ENCODE measurements at places on chromosomes 1 and 21.

GRCh38 chr1:163013826-163014600, 55.1 kb upstream of the RGS4 start:
- peak; percentile 33 for DNase-seq

- DNase-seq = no peak
Measured at GRCh38 chr1:36087233-36088123, 1.2 kb upstream of the ADPRS start.

GRCh38 chr1:58699011-58699762, 675 bp downstream of the MYSM1 start:
- DNase-seq = no peak

GRCh38 chr21:42079939-42080787, 9.0 kb downstream of the UMODL1 start:
- no peak for DNase-seq

DNA sequence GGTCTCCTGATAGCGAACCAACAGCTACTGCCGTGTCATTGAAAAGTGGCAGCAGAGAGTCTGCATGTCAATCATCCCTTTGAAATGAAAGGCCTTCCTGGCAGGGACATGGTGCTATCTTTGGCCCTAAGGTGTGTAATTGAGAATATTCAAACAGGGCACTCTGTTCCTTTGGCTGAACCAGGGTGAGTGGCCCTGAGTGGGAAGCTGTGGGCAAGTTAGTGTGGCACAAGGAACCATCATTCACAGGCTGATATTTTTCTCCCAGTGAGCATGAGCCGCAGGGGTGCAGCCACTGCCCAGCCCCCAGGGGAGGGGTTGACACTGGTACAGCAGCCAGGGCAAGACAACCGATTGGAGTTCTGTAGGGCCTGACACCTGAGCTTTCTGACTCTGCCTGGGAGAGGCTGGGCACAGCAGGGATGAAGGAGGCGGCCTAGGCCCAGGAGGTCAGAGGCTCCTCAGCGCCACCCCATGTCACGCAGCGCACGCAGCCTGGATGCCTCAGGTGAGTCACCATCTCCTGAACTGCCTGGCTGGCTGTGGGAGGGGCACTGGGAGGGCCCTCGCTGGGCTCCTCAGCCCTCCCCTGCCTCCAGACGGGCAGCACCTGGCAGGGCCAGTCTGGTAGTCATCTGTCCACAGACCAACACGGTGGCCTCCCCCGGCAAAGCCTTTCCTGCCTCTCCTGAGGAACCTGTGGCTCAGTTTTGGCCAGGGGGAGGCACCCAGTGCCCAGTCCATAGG, 13.2 kb downstream of the QSOX1 start:
- DNase-seq = no peak

- DNase-seq = no peak
Measured at GRCh38 chr21:41428311-41428710, 2.3 kb downstream of the MX1 start.

DNA sequence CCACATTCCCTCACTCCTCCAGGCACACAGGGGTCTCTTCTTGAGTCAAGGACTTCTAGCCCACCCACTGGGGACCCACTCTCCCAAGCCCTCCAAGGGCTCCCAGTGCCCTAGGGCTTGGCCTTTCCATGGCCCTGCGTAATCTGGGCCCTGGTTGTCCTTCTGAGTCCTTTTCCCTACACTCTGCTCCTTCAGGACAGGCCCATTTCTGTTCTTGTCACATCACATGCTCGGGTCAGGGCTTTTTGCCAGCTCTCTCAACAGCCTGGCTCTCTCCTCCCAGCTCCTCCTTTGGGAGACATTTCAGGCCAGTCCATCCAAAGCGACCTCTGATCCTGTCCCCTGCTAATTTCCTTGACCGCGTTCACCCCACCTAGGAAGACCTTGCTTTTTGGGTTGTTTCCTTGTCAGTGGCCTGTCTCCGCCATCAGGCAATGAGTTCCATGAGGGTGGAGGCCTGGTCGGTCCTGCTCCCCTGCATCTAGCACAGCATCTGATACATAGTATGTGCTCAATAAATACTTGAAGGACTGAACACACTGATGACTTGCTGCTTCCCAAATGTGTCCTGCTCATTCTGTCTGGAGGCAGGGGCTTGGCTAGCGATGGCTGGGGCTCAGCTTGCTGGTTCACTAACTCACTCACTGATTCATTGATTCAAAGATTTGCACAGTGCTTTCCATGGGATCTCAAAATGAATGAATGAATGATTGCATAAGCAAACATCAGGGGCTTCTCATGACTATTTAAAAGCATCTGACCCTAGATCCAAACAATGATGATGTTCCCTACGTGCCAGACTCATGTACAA, 44.8 kb downstream of the DHRS3 start:
- DNase-seq = no peak
